ENCODE measurements at places on chromosomes 6 and 20.

DNA sequence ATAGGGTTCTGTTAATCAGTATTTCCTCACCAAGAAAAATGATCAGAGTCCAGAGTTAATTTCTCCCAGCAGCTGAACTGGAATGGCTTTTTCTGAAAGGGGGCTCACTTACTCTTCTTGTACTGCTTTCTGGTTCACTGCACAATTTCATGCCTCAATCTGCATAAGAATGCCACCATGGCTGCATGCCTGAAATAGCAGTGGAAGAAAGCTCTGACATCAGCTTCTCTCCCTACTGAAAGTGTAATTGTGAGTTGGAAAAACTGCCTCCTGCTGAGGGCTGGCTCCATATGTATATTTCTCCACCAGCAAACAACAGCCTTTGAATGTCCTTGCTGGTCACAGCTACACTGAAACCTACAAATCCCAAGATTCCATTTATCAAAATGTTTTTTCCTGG lies 1027.2 kb upstream of the GJE1 start:
- no peak for DNase-seq

DNA sequence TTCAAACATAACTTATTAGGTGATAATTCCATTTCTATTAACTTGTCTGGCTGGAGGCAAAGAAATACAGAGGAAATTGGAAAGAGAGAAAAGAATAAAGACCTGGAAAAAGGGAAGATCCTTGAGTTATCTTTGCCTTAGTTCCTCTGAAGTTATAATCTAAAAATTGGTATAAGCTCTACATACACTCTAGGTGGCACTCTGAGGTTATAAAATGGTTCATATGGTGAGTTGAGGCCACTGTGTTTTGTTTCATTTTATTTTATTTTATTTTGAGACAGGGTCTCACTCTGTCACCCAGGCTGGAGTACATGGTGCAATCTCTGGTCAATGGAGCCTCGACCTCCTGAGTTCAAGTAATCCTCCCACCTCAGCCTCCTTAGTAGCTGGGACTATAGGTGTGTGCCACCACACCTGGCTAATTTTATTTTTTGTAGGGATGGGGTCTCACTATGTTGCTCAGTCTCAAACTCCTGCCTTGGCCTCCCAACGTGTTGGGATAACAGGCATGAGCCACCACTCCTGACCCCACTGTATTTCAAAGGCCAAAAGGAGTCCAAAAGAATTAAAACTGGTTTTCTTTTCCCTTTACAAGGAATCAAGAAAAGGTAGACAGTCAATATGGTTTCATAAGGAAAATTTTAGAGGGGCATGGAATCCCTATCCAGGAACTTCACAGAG lies 19.4 kb downstream of the GPX6 start:
- no peak for DNase-seq

DNA sequence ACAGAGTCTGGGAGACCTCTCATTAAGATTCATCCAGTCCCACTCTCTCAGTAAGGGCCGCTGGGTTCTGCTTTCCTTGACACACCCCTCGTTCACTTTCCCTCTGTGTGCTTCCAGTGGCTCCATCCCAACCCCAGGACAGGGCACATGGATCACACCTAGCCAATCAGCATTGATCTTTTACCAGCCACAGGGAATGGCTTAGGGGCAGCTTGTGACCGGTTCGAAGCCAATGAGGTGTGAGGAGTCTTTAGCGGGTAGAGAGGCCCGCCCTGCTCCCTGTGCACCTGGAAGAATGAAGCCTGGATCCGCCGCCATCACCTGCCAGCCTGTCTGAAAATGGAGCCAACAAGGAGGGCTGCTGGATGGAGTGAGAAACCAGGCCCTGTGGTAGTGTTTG lies 35.2 kb upstream of the OVOL2 start:
- no peak for DNase-seq

DNA sequence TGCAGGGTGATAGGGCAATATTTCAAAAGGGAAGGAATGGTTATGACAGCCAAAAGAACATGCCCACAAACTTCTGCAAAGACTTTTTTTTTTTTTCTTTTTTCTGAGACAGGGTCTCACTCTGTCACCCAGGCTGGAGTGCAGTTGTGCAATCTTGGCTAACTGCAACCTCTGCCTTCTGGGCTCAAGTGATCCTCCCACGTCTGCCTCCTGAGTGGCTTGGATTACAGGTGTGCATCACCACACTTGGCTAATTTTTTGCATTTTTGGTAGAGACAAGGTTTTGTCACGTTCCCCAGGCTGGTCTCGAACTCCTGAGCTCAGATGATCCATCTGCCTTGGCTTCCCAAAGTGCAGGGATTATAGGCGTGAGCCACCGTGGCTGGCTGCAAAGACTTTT lies 117.6 kb upstream of the ADGRF1 start:
- no peak for DNase-seq

DNA sequence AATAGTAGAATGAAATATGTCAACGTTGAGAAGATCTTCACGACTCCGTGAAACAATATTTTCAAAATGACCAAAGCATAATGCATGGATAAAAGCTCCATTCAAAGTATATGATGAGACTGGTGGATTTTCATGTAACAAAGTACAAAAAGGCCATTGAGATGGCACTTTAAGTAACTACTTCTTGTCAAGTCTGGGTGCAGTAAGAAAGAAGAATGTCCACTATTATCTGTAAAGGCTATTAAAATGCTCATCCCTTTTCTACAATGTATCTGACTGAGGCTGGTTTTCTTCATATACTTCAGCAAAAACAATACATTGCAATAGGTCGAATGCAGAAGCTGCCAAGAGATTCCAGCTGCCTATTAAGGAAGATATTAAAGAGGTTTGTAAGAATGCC lies 457.4 kb downstream of the PKHD1 start:
- DNase-seq = no peak

- DNase-seq = no peak
These were observed 308.9 kb downstream of the ZNF217 start for GRCh38 chr20:53284696-53285095.

- DNase-seq = no peak
These were observed 245.8 kb upstream of the SULF2 start for GRCh38 chr20:48031122-48031521.

GRCh38 chr6:165637586-165637985 lies 25.5 kb downstream of the PDE10A start:
- DNase-seq = no peak

- DNase-seq = no peak
These were observed 92.9 kb downstream of the ANKRD60 start for GRCh38 chr20:58135441-58136148.

DNA sequence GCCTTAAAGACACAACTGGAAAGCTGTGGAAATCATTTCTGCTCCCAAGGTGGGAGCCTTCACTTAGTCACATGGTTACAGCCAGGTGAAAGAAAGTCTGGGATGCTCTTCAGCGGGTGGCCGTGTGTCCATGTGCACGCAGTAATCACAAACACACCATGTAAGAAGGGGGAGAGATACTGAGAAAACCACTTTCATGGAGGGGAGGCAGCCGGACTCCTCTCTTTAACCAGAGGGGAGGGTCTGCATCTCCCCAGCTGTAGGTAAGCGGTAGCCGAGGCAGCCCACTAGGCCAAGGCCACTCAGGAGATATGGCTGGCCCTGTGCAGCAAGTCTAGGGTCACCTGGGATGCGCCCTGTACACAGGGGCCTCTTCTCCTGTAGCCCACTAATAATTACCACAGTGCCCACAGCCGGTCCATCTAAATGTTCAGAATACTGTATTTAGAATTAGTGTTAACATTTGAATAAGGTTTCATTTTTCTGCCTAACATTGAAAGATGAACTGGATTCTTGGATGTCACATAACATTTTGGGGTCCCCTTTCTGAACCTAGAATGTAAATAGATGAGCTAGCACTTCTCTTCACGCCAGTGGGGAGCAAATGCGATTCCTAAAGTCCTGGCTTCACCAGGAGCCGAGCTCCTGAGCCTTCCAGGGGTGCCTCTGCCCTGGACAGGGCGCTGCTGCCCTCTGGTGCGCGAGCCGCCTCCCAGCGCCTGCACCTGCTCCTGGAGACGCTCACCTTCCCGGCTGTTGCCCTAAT lies 15.9 kb downstream of the GPR31 start:
- peak; percentile 8 for DNase-seq

DNA sequence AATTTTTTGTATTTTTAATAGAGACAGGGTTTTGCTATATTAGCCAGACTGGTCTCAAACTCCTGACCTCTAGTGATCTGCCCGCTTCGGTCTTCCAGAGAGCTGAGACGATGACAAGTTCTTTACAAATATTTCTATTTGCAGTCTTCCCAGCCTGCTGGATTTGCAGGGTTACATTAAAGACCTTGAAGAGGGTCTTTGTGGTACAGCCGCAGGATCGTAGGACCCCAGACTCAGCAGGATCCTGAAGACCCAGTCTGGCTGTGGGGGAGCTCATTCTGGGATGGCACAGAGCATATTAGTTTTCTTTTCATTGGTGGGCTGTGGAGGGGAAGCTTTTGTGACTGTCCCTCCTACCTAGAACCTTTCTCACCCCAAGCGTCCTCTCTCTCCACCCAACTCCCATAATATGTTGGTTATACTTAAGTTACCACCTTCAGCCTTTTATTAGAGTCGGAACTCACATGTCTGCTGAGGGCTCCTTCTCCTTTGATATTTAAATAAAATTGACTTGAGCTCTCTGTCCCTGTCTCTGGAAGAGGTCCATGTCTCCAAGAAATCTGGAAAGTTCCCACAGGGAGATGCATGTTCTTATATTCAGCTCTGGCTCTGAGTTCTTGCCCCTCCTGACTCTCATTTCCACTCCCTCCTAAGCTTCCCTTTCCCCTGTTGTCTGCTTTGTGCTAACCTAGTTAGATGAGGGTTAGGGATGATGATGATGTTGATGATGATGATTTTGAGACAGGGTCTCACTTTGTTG lies 72.0 kb downstream of the TIAM2 start:
- DNase-seq = no peak

GRCh38 chr6:20370801-20371200 lies 30.9 kb upstream of the E2F3 start:
- no peak for DNase-seq

GRCh38 chr6:45305546-45305945 lies 22.6 kb upstream of the RUNX2 start:
- DNase-seq = no peak

GRCh38 chr6:138520463-138520862 lies 21.2 kb upstream of the NHSL1 start:
- no peak for DNase-seq

All from midbrain (tissue), 1 donor.